ENCODE measurements at places on chromosomes 4 and X. TPM values are rescaled to one million over a fixed set of nuclear protein-coding genes. Genes with fewer than 3 reads are reported as not detected.
A peak's percentile ranks its signal among the peaks of the same experiment; 100 is the strongest.

DNA sequence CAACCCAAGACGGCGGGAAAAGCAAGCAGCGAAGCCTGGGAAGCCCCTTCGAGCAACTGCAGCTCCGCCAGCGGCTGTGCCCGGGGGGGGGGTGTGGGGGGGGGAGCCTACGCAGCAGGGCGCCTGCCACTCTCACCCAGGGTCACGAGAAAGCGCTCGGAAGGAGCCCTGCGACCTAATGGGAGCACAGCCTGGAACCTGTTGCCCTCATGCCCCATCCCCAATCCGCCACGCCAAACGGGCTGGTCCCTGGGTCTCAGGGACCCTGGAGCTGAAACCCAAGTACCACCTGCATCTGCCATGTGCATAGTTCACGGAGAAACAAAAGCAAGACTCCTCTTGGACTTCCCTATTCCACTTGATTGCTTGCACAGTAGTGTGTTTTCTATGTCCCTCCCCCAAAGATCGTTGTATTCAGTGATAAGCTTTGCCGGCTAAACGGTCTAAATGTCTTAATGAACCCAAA, 359 bp upstream of the GAB3 start:
- DNase-seq: no peak

- DNase-seq: no peak
Observed at GRCh38 chrX:7158468-7158990, 10.6 kb upstream of the PUDP start.

GRCh38 chrX:7164174-7164573, 16.2 kb upstream of the PUDP start:
- no peak for DNase-seq

- DNase-seq: no peak
Observed at GRCh38 chr4:144204431-144204830, 63.9 kb upstream of the GYPA start.

- DNase-seq: no peak
Observed at GRCh38 chrX:119816300-119816699, 24.9 kb upstream of the RPL39 start.

- no peak for DNase-seq
Observed at GRCh38 chr4:1050486-1051213, 39.2 kb downstream of the FGFRL1 start.

GRCh38 chrX:114800719-114801118, 216.7 kb downstream of the IL13RA2 start:
- peak; percentile 67 for DNase-seq

- no peak for DNase-seq
Observed at GRCh38 chr4:41550308-41550707, 12.4 kb downstream of the LIMCH1 start.

DNA sequence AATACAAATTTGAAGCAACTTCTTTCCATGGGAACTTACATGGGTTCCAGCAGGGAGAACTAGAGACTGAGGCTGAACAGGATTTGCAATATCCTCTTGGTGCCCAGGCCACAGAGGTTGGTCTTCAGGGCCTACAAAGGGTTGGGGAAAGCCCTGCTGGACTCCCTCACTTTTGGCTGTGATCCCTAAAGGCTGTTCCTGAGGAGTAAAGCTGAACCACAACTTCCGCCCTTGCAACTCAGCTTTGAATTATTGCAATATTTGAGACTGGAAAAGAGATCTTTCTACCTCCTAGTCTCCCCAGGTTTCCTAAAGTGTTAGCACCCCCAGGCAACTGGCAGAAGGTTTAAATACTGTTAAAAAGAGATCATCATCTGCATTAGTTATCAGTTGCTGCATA, 26.9 kb downstream of the DCHS2 start:
- peak; percentile 31 for DNase-seq

The PPARGC1A gene
- polyA plus RNA-seq: 0.09 TPM

- no peak for DNase-seq
Observed at GRCh38 chr4:164892018-164892417, 15.0 kb downstream of the APELA start.

The NEXMIF gene
- 0.01 TPM for polyA plus RNA-seq

- peak; percentile 45 for DNase-seq
Observed at GRCh38 chr4:28686618-28687017, 1826.0 kb downstream of the STIM2 start.

The GAGE12G gene
- not detected for polyA plus RNA-seq

DNA sequence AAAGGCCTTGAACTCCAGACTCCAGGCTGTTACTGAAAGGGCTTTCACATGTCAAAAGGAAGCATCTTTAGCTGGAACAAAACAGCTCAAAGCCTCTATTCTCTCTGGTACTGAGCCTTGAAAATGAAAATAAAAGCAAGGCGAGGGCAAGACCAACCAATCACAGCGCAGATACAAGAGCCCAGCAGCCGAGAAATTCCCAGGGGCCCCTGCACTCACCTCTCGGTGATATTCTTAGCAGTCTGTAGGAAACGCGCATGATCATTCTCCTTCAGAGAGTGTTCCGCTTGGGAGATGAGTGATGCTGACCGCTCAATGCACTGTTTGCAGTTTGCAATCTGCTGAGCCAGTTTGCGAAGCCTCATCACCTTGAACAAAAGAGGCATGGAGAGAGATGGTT, 138.1 kb downstream of the MID1 start:
- no peak for DNase-seq

DNA sequence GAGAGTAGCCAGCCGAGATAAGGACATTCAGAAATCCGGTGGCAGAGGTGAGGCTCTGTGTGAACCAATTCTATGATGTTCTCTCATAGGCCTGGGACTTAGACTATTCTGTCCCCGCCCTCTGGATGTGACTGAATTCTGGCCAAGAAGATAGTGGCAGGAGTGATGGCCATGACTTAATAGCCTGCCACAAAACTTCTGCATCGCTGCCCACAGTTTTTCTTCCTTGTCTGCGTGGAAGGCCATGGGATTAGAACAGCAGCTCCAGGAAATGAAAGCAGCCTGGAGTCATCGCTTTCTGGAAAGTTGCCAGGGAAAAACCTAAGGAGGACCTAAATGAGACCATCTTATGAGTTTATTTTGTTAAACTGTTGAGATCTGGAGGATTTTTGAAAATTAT, 134.7 kb downstream of the F11 start:
- peak; percentile 13 for DNase-seq

The MAGEA1 gene
- polyA plus RNA-seq: not detected

GRCh38 chr4:130747842-130748241, 1651.9 kb downstream of the C4orf33 start:
- DNase-seq: no peak
